ENCODE measurements at places on chromosomes 6 and 20.

DNA sequence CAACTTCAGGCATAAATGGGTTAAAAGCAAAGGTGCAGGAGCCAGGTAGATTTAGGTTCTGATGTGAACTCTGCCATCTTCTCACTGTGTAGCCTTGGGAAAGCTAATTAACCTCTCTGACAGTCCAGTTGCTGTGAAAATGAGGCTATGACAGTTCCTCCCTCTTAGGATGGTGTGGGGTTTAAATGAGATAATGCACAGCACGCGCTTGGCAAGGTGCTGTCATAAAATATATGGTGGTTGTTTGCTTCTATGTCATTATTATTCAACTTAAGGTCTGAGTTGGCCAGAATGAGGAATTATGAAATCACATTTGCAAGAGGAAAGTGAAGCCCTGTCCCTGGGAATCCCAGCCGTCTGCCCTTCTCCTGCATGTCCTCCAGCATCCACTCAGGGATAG, 15.5 kb upstream of the BCAS1 start:
- DNase-seq, result no peak

GRCh38 chr20:50295762-50296449, 105.3 kb downstream of the CEBPB start:
- no peak for DNase-seq

DNA sequence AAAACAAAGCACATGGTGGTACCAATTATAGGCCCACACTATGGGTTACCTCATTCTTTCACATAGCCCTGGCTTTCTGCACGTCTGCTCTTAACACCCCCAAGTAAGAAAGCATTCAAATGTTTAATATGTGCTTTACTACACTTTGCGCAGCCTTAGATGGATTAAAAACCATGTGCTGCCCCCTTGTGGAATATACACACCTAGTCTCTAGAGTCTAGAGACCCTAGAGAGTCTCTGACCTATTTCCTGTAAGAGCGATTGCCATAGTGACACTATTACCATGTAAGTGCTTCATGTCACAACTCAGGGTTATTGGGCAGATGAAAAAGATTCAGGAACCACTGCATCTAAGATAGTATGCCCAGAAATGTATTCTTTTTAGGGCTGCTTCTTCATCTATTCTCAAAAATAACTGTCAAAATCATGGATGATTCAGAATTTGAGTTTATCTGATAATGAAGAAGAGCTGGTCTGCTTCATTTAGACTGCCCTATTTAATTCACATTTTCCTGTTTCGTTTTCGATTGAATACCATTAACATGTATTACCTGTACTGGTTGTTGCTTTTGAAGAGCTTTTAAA, 186.3 kb downstream of the ADGB start:
- peak; percentile 57 for DNase-seq

- DNase-seq, result no peak
These were observed 272.4 kb upstream of the MARCKS start for GRCh38 chr6:113584767-113585166.

GRCh38 chr6:110140650-110141049, 38.8 kb downstream of the WASF1 start:
- DNase-seq, result no peak

- DNase-seq, result no peak
These were observed 29.8 kb downstream of the SYCP2 start for GRCh38 chr20:59903621-59904020.

DNA sequence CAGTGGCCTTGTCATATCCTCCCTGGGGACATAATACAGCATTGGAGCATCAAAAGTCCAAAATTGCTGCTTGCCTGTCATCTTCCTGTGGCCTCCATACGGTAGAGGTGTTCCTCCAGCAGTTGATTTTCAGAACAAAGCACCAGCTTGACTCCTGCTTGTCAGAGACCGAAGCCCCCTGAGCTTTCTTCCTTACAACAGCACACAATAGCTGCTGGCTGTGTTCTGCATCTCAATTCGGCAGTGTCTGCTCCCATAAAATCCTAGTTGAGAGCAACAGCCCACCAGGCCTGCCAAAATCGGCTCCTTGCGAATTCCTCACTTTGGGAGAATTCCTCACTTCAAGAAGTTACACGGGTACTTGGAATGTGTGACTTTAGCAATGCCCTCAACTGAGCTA, 372.9 kb downstream of the SAMD5 start:
- no peak for DNase-seq

DNA sequence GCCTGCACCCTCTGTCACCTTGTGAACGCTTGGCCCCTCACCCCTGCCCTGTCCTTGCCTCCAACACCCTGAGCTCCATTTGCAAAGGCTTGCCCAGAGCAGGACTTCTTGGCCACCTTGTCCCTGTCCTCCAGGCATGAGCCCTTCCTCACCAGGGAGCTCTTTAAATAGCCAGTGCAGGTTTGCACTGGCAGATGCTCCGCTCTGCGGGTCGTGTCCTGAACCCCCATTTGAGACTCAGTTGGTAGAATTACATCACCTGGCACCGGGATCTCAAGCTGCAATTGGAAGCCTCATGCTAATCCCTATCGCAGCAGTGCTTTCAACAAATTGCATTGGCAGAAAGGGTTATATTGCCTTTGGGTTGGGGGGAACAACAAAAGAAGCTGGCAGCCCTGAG, 85.9 kb downstream of the TRMT6 start:
- DNase-seq, result no peak

DNA sequence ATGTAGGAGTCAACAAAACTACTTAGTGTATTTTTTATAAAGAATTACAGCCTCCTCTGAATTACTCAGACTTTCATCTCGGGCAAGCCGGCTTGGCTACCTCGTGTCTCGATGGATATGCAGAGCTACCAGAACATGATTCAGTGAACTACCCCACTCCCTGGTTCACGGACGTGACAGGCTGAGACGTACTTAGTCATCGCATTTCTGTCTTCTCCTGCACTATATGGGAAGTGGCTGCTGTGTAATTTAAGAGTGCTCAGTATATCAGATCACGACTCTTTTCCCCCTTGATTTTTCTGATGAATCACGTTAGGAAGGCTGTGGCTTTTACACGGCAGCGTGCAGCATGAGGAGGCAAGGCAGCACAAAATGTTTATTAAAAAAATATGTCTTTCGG, 302.7 kb upstream of the ZFP64 start:
- DNase-seq, result no peak

- no peak for DNase-seq
These were observed 3.8 kb upstream of the EEF1A2 start for GRCh38 chr20:63502671-63503172.

DNA sequence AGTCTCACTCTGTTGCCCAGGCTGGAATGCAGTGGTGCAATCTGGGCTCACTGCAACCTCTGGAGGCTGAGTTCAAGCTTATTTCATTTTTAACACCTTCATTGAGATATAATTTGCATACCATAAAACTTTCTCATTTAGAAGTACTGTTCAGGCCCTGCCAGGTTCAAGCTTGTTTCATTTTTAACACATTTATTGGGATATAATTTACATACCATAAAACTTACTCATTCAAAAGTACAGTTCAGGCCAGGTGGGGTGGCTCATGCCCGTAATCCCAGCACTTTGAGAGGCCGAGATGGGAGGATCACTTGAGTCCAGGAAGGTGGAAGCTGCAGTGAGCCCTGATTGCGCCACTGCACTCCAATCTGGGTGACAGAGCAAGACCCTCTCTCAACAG, 5.5 kb downstream of the OR2B6 start:
- no peak for DNase-seq

DNA sequence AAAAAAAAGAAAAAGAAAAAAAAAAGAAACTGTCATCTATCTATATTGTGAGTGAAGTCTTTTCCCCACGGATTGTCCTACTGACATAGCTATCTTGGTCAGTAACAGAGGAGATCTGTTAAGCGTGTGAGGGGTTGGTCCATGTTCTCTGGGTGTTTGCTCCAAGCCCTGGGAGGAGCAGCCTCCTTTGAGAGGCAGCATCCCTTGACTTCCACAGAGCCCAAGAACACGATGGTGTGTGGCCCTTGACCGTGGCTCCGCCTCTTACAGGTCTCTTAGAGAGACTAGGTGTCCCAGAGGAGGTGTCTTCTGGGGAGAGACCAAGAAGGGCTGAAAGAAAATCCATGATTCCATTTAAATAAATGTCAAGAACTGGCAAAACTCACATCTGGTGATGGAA, 60.1 kb upstream of the GTSF1L start:
- no peak for DNase-seq

DNA sequence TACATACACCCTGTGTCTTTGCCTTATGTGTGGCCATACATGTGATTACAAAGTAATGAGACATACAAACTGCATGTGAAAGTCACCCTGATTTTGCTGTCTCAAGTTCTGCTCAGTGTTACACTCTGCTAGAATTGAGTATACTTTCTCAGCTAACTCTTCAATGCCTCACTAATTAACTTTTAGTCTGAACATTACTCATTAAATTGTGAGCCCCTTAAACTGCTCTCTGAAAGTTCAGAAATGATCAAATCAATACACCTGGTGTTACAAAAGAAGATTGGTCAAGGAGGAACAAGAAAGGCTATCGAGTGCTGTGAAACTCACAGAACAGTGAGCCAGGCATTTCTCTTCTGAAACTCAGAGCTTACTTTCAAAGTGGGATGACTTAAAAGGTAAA, 71.3 kb downstream of the MKKS start:
- DNase-seq, result no peak
